ENCODE measurements at places on chromosomes 12 and 14.

DNA sequence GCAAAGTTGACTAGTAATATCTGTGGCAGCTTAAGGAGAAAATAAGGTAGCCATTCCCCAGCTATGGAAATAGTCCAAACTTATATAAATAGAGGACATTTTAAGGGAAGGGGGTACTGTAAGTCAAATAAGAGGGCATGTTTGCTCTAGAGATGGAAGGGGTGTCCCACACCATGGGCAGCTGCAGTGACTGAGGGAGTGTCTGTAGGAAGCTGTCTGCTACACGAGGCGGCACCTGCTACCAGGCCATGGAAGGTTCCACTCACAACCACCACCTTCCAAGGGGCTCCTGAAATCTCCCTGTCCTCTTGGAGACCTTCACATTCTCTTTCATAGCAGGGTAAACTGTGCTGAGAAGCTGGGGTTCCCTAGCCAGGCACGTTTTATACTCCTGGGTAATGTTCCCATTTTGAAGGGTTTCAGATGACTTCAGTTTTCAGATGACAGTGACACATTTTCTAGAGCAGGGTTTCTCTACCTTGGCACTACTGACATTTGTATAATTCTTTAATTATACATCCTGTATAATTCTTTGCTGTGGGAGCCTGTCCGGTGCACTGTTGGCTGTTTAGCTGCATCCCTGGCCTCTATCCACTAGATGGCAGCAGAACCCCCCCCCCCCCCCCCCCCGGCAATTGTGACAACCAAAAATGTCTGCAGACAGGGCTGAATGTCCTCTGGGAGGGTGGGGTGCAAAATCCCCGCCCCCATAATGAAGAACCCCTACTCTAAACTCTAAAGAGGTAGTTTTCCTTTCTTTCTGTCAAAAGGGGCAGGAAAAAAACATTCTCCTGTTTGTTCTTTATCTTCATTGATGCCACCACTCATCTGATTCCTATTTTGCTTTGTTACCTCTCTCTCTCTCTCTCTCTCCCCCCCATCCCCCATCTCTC lies 11.6 kb upstream of the SMCO2 start:
- DNase-seq = no peak

DNA sequence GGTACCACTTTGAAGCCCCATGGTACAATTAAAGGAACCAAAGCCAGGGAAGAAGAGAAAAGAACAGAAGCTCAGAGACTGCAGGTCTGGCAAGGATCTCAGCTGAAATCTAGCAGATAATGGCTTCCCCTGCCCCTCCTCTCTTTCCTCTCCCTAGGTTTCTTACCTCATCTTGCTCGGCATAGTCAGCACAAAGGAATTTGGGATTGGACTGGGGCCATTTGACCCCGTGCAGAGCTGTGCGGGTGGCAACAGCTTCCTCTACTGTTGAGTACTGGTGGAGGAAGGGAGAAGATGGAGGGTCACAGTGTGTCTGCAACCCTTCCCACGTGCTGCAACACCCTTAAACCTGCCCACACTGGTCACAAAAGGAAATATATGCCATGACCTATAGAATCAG lies 4.7 kb upstream of the CDH24 start:
- no peak for DNase-seq

DNA sequence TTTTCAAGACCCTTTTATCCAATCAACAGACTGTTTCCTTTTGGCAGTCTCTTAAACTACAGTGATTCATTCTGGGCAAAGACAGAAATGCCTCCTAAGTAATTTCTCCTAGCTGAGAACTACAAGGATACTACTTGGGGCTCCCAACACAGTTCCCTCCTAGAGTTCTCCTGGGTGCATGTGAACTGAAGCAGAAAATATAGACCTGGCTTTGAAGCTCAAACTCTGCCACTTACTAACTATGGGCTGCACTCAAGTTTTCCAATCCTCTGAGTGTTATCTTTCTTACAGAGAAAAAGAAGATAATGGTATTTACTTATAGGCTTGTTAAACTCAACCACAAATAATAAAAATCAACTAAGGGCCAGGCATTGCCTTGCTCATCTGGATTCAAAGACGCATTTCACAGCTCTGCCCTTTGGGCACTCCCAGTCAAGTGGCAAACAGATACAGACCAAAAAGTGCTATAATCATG lies 97.6 kb downstream of the EFCAB11 start:
- DNase-seq = no peak

- no peak for DNase-seq
These were observed 19.4 kb downstream of the HHIPL1 start for GRCh38 chr14:99664058-99664936.

- peak; percentile 74 for DNase-seq
These were observed 26.2 kb downstream of the KITLG start for GRCh38 chr12:88553941-88554658.

GRCh38 chr14:102574281-102575159 lies 17.9 kb upstream of the RCOR1 start:
- no peak for DNase-seq

GRCh38 chr14:81533212-81533535 lies 479 bp downstream of the SEL1L start:
- DNase-seq = no peak

- DNase-seq = peak; percentile 4
These were observed 531.3 kb downstream of the GALC start for GRCh38 chr14:87461704-87462103.

- DNase-seq = no peak
These were observed 42.2 kb upstream of the NAV3 start for GRCh38 chr12:77788231-77789168.

DNA sequence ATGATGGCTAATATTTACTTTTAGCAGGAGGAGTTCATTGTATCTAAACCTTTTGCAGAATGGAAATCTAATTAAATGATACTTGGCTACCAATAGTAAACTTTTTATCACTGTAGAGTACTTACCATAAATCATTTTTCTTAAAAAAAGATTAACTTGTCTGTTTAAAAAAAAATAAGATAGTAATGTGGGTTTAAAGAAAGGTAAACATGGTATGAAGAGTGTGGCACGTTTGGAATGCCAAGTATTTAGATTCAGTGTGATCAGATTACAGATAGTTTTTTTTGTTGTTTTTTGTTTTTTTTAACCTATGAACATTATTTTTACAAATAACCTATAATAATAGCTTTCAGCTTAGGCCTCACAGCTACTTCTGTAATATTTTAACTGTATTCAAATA lies 25.8 kb downstream of the KTN1 start:
- DNase-seq = no peak

DNA sequence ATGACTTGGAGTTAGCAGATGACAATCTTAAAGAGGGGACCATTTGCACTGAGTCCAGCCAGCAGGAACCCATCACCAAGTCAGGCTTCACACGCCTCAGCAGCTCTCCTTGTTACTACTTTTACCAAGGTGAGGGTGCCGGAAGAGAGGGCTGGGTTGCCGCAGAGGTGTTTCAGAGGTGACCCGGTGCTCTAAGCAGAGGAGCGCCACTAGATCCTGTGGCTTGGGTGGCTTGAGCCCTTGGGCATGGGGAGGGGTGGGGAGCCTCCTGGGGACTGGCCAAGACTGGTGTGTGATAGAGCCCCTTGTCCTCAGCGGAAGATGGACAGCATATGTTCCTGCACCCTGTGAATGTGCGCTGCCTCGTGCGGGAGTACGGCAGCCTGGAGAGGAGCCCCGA lies 17.7 kb downstream of the POP5 start:
- no peak for DNase-seq

- DNase-seq = no peak
These were observed 89.1 kb upstream of the CPSF6 start for GRCh38 chr12:69150083-69150795.

DNA sequence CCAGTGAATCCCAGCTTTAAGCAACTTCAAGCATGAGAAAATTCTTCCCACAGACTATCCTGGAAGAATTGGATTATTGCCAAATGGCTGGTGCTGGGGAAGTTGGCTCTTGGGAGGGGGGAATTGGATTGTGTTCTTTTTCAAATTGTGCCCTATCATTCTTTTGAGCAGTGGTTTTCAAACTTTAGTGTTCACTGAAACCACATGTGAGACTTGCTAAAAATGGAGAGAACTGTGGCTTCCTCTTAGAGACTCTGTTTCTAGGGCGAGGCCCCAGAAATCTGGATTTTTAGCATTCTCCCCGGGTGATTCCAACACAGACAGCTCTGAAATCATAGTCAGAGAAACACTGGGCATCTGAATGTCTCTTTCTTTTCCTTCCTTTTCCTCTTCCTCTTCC lies 14.3 kb upstream of the OTUB2 start:
- no peak for DNase-seq

GRCh38 chr12:127297327-127297726 lies 969.6 kb upstream of the TMEM132C start:
- DNase-seq = no peak

DNA sequence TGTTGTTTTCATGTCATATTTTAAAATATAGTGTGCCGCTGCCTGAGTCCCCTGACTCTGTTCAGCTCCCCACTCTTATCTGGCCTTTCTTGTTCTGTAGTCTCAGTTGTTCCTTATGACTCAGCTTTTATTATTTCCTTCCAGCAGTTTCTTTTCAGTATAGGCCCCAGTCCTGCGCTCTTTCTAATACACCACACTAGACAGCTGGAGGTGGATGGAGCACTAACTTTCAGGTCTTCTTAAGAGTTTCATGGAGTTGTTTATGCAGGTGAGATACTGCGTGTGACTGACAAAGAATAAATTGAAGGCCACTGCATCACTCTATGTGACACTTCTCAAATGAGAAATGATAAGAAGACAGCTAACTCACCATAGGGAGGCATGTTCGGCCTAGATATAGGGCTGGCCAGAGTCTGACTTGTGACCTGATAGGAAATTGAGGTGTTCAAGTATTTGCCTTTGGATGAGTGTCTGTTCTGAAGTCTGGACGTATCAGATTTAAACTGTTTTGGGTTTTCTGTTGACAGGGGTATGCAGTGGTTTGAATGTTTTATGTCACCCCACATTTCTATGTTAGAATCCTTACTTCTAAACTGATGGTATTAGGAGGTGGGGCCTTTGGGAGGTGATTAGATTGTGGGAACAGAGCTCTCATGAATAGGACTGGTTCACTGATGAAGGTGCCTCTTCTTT lies 60.8 kb upstream of the CLMN start:
- DNase-seq = no peak

GRCh38 chr14:77950371-77951063 lies 150.6 kb downstream of the ADCK1 start:
- no peak for DNase-seq

GRCh38 chr12:49400304-49400703 lies 33.0 kb downstream of the SPATS2 start:
- DNase-seq = no peak

- DNase-seq = no peak
These were observed 99.1 kb upstream of the NRXN3 start for GRCh38 chr14:78071016-78071549.

GRCh38 chr14:91751719-91752118 lies 19.8 kb upstream of the CATSPERB start:
- no peak for DNase-seq

GRCh38 chr12:102874819-102875218 lies 42.2 kb downstream of the PAH start:
- no peak for DNase-seq

GRCh38 chr12:100234166-100234565 lies 32.7 kb downstream of the DEPDC4 start:
- DNase-seq = no peak

- DNase-seq = no peak
These were observed 47.1 kb downstream of the GIT2 start for GRCh38 chr12:109949089-109949488.

GRCh38 chr14:101071493-101071906 lies 168.0 kb upstream of the RTL1 start:
- no peak for DNase-seq

GRCh38 chr12:585062-586061 lies 77.9 kb downstream of the NINJ2 start:
- no peak for DNase-seq

DNA sequence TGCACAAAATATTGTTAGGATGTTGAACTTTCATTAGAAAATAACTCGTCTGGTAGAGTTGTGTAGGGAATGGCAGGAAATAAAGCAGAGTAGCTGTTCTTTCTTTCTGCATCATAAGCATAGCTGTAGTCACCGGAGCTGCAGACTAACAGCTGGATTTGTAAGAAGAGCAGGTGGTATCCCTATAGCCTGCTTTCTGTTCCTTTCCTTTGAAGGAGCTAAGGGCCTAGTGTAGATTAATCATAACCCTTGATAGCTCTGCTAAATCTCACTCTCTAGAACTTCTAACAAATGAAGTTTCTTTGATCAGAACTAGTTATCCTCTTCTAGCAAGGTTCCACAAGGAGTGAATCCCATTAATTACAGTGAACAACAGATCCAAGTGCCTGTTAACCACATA lies 3.5 kb downstream of the LMO3 start:
- no peak for DNase-seq

GRCh38 chr14:80434574-80435321 lies 223.4 kb upstream of the DIO2 start:
- no peak for DNase-seq

- DNase-seq = no peak
These were observed 2.9 kb downstream of the LRP6 start for GRCh38 chr12:12263909-12264308.

DNA sequence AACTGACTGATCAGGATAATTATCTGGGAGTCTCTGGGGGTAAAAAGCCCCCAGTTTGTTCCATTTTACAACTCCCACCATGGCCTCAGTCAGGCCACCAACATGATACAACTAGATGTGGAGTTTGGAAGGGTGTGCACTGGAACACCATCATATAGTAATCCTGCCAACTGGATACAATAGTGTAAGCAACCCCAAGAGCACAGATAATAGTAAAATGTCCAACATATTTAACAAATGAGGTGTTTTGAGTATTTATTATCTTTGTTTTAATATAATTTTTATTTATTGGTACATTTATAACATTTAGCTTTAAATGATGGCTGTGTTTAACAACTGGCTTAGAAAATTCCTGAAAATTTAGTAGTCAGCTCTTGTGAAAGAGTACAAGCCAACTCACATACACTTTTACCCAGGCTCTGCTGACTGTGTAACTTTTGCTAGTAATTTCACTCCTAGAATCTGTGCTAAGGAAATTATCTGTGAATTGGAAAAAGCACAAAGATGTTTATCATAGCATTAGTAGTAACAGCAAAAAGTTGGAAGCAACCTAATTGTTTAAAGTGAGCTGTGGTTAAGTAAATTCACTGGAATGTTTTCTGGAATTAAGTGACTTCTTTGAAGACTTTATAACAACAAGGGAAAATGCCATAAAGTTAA lies 196.8 kb downstream of the RAD51B start:
- DNase-seq = no peak

- no peak for DNase-seq
These were observed 5.9 kb upstream of the WASHC3 start for GRCh38 chr12:102067574-102068258.

GRCh38 chr14:100471441-100472093 lies 115.7 kb downstream of the BEGAIN start:
- DNase-seq = peak; percentile 64

- no peak for DNase-seq
These were observed 112.3 kb downstream of the TTC6 start for GRCh38 chr14:37707716-37708115.

- no peak for DNase-seq
These were observed 157.3 kb upstream of the TMEM132C start for GRCh38 chr12:128109636-128110035.

DNA sequence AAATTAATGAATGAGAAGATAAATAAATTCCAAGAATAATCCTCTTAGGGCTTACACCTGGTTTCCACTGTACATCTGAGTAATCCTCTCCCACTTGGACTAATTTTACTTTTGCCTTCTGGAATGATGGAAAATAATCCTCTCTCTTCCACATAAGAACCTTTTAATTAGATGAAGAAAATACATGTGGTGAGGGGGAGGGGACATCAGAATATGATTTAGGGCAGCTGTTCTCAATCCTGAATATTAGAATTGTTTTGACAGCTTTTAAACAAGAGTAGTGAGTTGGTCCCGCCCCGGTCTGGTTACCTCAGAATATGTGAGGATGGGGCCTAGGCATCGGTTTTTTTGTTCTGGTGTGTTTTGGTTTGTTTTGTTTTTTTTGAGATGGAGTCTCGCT lies 51.5 kb downstream of the HECTD4 start:
- no peak for DNase-seq
